ENCODE measurements at places on chromosomes 13 and 19.

- no peak for DNase-seq
Measured at GRCh38 chr13:103145442-103145841, 79.2 kb upstream of the SLC10A2 start.

DNA sequence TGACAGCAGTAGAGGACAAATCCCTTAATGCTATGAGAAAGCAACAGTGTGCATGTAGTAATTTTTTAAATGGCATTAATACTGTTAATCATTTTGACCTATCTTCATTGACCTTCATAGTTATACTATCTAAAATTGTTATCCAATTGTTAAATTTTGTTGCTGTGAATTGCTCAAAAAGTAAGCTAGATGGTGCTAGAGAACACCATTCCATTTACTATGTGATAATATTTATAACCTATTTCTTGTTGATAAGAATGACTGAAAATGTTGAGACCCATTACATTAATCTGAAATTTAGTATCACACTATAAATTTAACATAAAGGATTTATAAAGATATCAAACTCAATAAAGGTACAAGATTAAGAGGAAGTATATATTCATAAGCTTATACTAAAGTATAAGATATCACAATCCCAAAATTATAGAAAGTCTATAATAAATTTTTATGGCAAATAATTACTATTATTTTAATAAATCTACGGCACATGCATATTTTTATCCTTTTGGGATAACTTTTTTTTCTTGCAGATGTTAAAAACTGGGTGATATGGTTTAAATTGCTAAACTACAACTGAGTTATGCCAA lies 1573.3 kb downstream of the PCDH9 start:
- DNase-seq: no peak

DNA sequence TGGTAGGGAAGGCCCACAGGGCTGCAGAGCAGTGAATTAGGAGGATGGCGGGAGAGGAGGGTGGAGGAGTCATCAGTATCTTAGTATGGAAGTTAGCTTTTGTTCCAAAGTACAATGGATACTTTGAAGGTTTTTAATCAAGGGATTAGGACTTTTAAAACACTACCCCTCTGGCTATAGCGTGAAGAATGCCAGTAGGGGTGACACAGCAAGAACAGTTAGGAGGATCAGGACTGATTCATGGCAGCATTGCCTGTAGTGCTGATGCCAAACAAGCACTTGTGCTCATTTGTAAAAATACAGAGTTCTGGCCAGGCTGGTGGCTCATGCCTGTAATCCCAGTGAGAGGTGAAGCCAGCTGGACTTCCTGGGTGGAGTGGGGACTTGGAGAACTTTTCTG lies 46.2 kb downstream of the SKA3 start:
- DNase-seq: no peak

DNA sequence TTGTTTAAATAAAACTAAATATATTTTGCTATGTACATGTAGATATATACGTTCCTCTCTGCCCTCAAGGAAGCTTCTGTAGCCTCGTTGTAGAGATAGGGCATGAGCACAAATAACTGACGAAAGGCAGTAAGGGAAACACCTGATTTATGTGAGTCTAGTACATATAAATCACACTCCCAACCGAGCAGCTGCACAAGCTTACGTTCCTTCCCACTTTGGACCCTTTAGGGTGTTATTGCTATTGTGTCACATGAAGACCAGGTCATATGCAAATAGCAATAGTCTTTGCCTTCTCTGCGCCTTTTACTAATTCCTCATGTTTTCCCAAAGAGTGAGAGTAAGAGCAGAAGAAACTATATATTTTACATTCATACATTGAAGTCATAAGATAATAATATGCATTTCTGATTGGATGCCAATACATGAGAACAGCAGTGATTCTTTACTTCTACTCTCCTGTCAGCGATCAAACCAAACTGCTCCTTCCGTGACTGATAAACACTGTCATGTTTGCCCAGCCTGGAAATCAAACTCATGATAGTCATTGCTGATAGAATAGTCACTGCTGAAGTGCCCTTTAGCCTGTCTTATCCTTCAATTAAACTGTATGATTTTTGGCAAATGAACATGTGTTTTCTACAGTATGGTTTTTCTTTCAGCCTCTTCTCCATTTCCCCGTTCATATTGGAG lies 127.2 kb upstream of the MAB21L1 start:
- DNase-seq: no peak

DNA sequence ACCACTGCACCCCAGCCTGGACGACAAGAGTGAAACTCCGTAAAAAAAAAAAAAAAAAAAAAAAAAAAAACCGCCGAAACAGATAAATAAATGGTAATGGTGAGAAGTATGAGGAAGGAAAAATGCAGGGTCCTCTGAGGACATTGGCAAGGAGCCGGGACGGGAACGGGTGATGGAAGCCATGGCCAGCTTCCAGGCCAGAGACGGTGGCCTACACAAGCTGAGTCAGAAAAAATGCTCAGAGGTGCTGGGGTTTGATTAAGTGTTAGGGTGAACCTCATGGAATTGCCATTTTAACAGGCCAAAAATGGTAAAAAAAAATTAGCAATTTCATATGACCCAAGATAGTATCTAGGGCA lies 866 bp upstream of the ZSWIM4 start:
- no peak for DNase-seq

DNA sequence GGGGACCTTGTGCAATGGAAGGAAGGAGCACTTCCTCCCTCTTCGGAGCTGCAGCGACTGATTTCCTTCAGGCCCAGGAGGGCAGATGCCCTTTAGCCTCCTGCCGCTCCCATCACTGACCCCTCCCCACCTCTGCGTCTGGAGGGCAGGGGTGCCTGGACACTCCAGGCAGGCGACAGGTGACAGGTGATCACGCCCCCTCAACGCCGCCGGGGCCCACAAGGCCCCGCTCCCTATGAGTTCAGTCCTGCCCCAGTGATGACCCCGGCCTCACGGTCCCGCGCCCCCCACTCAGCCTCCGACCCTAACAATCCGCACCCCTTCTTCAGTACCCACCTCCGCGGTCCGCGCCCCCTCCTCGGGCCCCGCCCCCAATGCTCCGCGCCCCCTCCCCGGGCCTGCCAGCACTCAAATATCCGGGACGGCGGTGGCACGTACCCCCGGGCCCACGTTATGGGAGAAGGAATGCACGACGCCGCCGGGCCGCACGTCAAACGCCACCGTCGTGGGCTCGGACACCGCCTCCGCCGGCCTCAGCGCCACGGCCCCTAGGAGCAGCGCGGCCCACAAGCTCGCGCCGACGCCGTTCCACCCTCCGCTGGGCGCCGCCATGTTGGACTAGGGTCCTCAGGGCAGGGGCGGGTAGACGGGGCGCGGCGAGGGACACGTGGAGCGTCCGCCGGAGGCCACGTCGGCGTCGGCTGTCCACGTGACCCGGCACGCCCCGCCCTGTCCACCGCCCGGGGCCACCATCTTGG lies at the start of gene MYDGF:
MYDGF (minus strand) TSS at position 620 of the 758 bp plus-strand sequence; CDS start at position 612, 8 bp downstream.
- peak; percentile 98 for DNase-seq

GRCh38 chr19:41621226-41621625 lies 5.6 kb downstream of the CEACAM4 start:
- DNase-seq: no peak
